Muscle of arm (tissue), 14 donors: ENCODE measurements at places on chromosomes 1 and 21.

DNA sequence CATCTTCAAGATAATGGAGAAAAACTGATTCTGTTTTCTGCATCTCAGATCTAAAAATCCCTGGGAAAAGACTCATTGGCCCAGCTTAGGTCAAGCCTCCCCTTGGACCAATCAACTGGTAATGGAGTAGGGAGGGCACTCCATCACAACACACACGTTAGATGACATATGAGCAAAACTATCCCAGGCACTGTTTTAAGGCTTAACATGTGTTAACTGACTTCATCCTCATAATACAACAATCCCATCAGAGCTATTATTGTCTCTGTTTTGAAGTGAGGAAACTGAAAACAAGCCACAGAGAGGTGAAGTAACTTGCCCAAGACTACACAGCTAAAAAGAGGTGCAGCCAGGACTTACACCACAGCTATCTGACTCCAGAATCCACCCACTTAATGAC, 14.7 kb upstream of the CITED4 start:
- no peak for DNase-seq

DNA sequence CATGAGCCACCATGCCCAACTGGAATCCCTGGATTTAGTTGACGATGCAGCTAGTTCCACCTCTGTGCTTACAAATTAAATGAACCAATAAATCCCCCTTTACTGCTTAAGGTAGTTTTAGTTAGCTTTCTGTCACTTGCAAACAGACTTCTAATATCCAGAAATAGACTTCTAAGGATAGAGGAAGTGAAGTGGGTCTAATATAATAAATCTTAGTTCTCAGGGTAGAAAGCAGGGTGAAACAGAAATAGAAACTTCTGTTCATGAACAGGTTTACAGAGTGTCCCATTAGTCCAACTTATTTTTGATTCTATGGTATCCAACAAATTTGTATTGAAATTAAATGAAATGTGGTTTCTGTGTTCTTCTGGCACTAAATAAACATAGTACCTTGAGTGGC, 20.1 kb downstream of the BCAS2 start:
- DNase-seq = no peak

- DNase-seq = no peak
Measured at GRCh38 chr1:4797016-4797410, 142.6 kb downstream of the AJAP1 start.

GRCh38 chr21:25456672-25457071, 150.6 kb downstream of the MRPL39 start:
- DNase-seq = no peak

DNA sequence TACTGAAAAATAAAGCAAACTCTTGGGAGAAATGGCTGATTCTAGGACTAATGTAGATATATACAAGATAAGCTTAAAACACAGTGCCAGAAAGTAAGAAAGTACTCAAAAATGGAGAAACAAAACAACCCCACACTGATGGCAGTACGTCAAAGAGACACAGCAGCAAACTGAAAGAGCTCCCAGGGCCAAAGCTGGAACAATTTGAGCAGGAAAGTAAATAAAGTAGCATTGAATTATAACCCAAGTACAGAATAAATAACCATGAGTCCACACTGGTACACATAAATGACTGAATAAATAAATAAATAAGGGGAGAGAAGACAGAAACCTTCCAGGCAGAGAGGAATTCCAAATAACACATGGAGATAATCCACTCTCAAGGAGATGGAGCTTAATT, 120.9 kb downstream of the GLUL start:
- no peak for DNase-seq

DNA sequence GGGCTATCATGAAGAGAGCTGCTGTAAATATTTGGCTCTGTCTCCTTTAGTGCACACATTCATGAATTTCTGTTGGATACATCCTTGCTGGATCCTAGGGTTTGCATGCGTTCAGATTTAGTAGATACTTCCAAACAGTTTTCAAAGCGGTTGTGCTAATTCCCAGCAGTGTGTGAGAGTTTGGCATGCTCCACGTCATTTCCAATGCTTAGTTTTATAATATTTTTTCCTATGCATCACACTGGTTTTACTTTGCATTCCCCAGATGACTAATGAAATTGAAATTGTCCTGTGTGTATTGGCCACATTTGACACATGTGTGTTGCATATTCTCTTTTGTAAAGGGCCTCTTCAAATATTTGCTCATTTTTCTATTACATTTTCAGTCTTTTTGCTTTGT, 18.5 kb upstream of the AADACL3 start:
- DNase-seq = no peak

DNA sequence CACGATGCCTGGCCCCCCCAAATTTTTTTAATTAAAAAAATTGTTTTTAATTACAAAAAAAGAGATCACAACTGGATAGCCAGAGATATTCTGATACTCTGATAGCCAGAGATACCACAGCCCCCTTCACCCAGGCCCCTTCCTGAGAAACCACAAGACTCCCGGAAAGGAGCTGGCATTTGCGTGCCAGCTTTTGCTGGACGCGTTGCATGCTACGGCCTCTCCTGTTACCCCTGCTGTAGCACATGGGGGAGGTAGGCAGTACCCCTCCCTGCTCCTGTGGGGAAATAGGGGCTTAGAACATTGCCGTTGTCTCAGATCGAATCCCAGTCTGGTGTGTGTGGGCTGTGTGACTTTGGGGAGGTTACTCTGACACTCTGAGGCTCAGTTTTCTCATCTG, 22.7 kb downstream of the MFAP2 start:
- DNase-seq = no peak
